ENCODE measurements at places on chromosomes 4 and X.

DNA sequence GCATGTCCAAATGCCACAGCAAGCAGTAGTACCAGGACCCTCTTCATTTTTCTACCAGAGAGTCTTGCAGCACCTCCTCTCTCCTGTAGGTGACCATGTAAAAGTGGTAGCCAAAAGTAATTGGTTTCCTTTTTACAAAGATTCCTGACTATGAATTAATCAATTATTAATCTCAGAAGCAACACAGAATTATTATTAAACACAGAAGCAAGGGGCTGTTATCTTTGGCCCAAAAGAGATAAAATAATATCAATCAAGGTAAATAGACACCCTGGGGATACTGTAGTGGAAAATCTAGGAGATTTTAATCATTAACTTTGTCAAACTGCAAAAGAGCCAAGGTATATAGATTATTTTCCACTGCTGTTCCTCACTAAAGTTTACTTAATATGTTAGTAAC, at the start of gene GC:
Gene GC, minus strand, starts transcription at position 108 of the 400 bp plus-strand sequence. Its CDS starts 61 bp downstream, at position 47.
- no peak for DNase-seq

GRCh38 chr4:142846729-142847596, 862 bp upstream of the INPP4B start:
- no peak for DNase-seq

DNA sequence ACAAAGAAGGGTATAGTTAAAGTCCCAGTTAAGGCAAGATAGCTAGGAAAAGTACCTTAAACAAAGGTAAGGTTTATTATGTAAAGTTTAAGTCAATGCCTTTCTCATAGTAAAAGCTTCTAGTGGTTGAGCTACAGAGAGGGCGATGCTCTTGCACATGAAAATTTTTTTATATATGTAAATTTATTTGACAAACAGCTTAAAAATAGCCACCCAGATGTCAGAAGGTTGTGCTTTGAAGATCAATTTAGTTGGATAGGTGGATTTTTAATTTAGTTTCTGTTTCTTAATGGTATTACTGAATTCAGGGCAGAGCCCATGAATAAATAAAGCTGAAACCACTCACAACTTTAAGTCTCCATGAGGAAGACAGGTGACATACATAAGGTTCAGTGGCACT, 29.4 kb upstream of the PPP1R2C start:
- DNase-seq: no peak

DNA sequence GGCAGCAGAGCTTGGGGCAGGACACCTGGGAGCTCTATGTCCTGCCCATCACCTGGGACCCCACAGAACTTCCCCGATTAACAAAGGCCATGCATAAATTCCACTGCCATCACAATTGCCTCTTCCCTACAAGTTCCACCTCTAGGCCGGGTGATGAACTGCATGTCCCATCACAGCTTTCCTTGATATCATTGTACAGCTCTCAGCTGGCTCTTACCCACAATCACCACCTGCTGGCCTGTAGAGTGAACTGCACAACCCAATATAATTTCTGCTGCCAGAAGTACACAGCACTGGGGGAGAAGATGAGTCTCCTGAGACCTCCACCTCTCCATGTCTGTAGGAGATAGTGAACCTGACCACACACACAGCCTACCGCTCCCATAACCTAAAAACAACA, 285.0 kb upstream of the AADAT start:
- DNase-seq: no peak

DNA sequence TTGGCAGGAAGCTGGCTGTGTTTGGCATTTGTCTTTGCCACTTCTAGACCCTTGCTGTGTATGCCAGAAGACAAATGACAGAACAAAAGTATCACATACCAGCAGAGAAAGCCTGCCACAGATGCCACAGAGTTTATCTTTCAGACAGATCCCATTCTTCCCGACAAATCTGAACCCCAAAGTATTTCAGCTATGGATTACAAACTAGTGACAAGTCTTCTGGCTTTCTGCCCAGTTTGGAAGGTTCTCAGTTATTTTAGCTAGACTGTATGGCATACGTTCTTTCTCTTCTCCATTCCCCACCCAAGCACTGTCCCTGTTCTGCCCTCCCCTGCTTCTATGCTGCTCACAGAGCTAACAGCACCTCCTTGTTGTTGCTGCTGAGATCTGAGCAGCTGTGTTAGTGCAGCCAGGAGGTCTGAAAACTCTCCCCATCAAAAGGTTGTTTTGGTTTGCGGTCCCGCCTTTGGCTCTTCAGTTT, 236.7 kb downstream of the FRAS1 start:
- DNase-seq: peak; percentile 75

- no peak for DNase-seq
These were observed 120.4 kb downstream of the CT47B1 start for GRCh38 chrX:120755066-120755846.

GRCh38 chrX:18721683-18722499, 14.4 kb downstream of the PPEF1 start:
- no peak for DNase-seq

DNA sequence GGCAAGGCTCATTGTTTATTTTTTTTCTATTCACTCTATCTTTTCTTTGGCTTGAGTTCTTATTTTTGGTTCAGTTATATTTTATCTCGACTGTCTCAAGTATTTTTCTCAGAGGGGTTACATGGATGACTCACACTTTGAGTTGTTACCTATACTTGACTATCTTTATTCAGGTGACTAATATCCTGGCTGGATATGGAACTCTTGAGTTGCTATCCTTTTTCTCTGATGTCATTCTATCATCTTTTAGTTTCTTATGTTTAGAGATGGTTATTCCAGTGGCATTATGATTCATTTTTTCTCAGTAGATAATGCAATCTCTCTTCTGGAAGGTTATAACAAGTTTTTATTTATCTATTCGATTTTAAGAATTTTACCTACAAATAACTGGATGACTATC, 117.9 kb downstream of the COX18 start:
- DNase-seq: no peak

GRCh38 chr4:106529348-106530023, 160.9 kb upstream of the GIMD1 start:
- peak; percentile 38 for DNase-seq

GRCh38 chrX:9467146-9467545, 2.3 kb downstream of the TBL1X start:
- DNase-seq: no peak

DNA sequence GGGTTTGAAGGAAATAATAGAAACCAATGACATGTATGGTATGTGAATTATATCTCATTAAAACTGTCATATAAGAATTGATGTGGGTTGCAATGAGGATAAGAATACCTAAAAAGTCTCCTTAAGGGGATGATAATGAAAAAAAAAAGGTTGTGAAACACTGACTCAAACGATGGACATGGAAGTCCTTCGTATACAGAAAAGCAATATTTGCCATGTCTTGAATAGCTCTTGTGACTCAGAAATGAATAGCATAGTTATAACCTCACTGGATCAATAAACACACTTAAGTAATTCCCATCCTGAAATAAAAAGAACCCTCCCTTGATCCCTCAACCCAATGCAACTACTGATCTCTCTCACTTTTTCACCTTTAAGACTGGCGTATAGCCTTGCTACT, 89.7 kb downstream of the OPHN1 start:
- DNase-seq: peak; percentile 0
